Retina (tissue), 1 donor: ENCODE measurements at places on chromosomes 7 and 10.

DNA sequence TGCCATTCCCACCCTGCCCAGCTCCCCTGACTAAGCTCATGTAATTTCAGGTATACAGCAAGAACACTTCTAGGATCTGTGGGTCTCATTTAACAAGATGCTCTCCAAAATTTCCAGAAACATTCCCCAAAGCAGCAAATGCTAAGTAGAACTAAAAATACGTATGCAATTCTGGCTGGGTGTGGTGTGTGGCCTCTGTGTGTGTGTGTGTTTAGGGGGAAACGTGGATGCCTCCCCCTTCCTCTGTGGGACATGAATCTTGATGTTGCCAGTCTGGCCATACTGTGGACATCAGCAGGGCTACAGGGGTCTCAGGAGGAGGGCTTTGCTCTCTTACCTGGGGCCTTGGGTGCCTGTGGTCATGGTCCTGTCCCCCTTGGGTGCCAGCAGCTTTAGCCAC, 18.4 kb downstream of the EMX2 start:
- no peak for DNase-seq

DNA sequence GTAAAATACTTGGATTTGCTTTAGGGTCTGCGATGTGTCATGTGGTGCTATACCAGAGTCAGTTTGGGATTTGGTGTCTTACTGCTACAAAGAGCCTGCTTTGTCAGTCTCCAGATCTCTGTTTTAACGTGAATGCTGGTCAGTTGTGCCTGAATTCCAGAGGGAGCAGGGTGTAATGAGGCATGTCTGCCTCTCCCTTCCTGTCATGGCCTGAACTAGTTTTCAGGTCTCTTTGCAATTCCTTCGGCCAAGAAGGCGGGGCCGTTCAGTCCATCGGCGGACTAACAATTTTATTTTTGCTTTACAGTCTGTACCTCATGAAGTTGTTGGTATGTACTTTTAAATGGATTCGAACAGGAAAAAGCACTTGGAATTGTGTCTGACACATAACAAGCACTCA, 465.1 kb upstream of the ADARB2 start:
- DNase-seq, result peak; percentile 59

GRCh38 chr10:25639646-25640045, 294.4 kb upstream of the MYO3A start:
- DNase-seq, result no peak

GRCh38 chr10:79185796-79186374, 117.1 kb downstream of the ZMIZ1 start:
- no peak for DNase-seq

DNA sequence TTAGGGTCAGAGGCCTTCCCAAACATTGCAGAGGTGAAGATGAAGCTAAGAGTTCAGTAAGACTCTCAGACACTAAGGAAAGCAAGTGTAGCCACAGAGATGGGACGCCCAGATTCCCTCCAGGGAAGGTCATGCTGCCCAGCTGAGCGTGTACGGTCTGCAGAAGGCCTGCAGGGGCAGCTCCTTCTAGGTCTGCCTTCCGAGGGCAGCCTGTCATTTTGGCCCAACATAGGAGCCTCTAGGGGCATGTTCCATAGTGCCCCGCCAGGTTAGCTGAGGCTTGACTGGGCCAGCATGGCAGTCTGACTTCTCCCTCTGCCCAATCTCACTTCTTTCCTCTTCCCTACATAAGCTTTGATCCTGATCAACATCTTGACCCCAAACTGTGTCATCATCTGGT, 130.7 kb downstream of the PIP4K2A start:
- DNase-seq, result no peak

- no peak for DNase-seq
These were observed 271.8 kb upstream of the CACNA2D1 start for GRCh38 chr7:82715344-82715743.

GRCh38 chr10:90872648-90873020, 860 bp downstream of the RPP30 start:
- no peak for DNase-seq

- peak; percentile 40 for DNase-seq
These were observed 201.3 kb upstream of the CDCA7L start for GRCh38 chr7:22146961-22147512.

DNA sequence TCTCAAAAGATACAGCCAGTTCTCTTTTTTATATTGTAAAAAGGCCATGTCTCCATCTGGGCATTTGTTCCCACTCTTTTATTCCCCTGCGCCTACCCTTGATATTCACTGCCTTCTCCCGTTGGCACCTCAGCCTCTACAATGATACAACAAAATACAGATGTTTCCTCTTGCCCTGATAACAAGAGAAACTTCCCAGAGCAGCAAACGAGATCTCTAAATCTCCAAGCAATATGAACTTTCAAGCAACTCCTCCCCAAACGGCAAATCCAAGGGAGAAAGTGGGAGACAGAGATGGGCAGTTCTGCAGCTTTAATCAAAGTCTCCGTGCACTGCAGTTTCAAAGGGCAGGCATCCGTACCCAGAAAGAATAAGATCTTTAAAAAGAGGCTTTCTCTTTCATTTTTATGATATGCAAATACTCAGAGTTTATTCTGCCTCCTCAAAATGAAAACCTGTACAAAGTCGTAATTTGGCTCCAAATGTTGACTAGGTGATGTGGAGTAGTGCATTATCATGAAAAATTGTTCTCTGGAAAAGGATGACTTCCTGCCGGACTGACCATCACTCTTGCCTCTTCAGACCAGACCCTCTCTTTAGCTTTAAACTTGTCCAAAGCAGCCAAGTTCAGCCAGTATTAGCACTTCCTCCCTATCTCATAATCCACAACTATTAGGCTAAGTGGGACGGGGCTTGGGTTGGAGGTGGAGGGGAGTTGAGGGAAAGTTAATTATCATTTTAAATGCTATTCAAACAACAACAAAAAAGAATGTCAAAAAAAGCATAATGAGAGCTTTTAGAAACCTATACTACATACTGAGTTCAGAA, 682 bp downstream of the HGF start:
- DNase-seq, result no peak

DNA sequence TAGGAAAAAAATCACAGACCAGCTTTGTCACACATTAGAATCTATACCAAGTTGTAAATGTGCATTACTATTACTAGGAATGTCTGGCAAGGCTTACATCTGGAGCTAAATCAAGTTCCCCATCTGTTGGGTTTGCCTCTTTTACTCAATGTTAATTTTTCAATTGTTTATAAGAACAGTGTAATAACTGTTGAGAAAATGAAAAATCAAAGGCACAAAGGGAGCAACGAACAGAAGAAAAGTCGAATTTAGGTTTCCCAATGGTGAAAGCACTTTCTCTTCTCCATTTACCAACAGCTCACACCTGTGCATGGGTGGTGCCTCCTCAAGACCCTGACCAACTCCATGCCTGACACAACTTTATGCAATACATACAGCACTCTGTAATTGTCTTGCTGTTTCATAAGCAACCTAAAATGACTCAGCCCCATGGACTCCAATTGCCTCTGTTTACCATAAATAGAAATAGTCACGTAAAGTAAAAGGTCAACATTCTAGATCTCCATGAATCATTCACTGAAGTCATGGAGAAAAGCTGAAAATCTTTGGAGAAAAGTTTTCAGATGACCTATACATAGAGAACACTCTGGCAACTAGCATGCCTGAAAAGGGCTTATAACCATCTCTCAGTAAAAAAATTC, 95.5 kb upstream of the KCNIP2 start:
- DNase-seq, result no peak
